Astrocyte (in vitro differentiated cells and primary cell): ENCODE measurements at places on chromosomes 4 and X. TPM values are rescaled to one million over a fixed set of nuclear protein-coding genes. Genes with fewer than 3 reads are reported as not detected.

The RHOXF2B gene
- total RNA-seq, result not detected in 2 replicates

DNA sequence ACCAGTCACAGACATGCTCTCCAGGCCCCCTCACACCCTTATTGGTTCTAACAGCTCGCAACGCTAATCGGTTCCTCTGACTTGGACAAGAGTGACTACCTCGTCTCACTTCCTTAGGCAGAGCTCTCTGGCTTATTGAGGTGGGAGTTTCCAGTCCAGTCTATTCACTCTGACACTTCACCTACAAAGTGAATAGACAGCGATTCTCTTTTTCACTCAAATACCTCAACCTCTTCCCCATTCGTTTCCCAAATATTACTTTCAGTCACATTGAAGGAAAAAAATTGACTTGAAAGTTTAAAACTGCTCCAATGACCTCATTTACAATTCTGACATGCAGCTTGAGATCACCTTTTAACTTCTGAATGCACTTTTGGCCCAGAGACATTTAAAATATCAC, 17.7 kb downstream of the HELT start:
- DNase-seq, result no peak

DNA sequence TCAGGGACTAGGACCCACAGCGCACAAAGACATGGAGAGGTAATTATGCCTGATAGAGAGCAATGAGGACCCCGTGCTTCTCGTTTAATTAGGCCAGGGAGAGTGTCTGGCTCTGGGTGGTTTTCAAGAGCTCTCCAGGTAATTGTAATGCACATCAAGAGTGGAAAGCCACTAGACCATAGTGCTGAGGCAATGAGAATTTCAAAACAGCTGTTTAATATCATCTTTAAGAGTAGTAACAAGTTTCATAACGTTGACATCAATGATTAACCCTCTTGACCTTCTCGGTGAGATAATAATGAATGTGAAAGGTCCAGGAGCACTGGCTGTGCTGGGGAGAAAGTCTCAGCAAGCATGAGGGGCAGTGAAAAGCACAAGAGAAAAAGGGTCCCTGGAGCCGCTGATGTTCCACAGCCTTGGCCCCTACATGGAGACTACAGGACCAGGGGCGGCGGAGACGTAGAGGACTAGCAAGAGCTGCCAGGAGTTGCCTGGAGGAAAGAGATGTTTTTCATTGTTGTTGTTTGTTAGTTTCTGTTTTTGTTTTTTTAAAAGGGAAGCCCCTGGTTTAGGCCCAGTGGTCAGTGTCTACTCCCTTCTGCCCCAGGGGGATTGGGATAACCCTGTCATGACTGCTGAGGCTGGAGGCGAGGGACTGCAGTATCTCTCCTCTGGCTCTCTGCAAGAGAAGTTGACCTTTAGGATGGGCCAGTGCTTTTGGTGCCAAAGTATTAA, 14.8 kb upstream of the CXCR3 start:
- no peak for DNase-seq

The ARHGAP6 gene
- 0.22 and 0.30 TPM in 2 replicates for total RNA-seq

The NDUFA1 gene
- total RNA-seq, result 105 and 109 TPM in 2 replicates

- no peak for DNase-seq
Measured at GRCh38 chrX:53544936-53545335, 110.8 kb upstream of the HSD17B10 start.

GRCh38 chrX:48471504-48471903, 1.4 kb upstream of the SLC38A5 start:
- no peak for DNase-seq

The JAKMIP1 gene
- 0.50 and 0.79 TPM in 2 replicates for total RNA-seq

The SEC24B gene
- total RNA-seq, result 41.5 and 41.9 TPM in 2 replicates

DNA sequence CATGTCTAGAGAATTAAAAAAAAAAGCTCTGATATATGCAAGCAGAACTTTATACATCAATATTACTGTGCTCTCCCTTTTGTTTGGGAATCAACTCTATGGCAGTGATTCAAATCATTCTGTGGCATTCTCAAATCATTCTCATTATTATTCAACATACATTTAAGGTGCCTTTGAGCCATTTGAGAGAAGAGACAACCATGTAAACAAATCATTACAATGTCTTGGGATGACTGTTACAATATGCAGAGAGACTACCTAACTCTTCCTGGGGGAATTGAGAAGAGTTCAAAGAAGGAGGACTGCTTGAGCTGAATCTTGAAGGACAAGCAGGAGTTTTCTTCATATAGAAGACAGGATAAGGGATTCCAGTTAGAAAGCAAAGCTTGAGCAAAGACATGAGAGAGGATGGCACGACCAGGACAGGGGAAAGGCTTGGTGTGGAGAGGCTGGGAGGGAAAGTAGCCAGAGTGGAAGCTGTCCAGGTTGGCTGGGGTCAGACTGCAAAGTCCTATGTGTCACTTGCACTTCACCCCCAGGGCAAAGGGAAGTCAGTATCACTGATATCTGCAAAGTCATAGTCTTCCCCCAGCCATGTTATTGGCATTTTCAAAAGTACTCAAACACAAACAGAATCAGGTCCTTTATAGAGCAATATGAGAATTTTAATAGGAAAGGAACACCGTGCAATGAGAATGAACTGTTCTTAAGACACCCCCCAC, 9.0 kb downstream of the SEC24D start:
- no peak for DNase-seq

The PAGE2B gene
- total RNA-seq, result not detected in 2 replicates

The ADH1B gene
- total RNA-seq, result not detected in 2 replicates

DNA sequence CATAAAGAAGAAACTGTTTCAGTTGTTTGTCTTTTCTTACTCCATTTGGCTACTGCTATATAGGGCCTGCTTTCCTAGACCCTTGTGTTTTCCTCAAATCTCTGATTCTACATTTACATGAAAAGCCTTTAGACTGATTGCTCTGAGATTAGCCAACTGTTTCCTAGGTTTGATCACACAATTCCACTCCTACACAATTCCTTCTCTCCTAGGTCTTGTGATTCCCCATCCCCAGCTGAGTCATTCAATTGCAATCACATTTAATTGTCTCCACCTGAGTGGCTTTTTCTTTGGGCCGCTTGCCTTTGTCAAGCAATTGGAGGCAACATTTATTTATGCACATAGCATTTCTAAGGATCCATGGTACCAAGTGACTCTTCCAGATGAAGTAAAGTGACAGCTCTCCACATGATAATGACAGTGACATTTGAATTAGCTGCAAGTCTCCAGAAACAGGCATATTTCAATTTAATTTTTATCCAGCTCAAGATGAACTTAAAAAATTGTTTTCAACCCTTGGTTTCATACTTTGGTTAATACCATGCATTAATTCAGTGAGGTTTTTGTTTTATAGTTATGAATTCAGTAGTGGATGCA, 35.8 kb downstream of the ATXN3L start:
- DNase-seq, result peak; percentile 90

The PFKFB1 gene
- 0.34 TPM in 1 of 2 replicates, not detected in the other for total RNA-seq

GRCh38 chr4:13103382-13104015, 380.6 kb downstream of the RAB28 start:
- DNase-seq, result no peak

GRCh38 chr4:15368856-15369255, 59.0 kb upstream of the C1QTNF7 start:
- peak; percentile 64 for DNase-seq

GRCh38 chr4:92952897-92953296, 649.1 kb downstream of the GRID2 start:
- no peak for DNase-seq

DNA sequence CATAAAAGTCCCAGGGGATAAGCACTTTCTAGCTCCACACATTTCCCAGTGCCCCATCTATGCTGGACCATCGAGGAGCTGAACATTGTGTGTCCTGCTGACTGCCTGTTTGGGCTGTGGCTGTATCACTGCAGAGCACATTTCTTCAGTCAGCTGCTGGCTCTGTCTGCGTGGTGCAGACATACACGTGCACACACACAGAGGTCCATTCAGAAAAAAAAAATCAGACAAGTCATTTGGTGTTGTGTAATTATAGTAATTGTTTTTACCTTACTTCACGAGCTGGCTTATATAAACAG, 1.1 kb upstream of the PDLIM3 start:
- no peak for DNase-seq

DNA sequence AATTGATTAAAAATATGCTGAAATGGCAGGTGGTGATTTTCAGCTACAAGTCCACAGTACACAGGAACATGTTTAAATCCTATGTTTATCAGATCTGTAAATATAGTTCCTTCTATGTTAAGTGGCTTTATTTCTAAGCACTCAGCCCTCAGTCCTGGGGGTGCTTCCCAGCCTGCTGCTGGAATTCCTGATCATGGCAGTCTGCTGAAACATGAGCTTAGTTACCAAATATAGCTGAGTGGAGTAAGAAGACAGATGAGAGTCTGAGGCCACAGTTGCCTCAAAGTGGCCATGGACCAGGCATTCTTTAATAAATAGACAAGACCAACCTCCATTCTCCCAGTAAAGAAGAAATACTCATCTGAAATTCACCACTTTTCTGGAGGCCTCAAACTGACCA, 17.1 kb upstream of the DDX60 start:
- DNase-seq, result peak; percentile 71

The PRRG3 gene
- 0.17 and 0.18 TPM in 2 replicates for total RNA-seq

DNA sequence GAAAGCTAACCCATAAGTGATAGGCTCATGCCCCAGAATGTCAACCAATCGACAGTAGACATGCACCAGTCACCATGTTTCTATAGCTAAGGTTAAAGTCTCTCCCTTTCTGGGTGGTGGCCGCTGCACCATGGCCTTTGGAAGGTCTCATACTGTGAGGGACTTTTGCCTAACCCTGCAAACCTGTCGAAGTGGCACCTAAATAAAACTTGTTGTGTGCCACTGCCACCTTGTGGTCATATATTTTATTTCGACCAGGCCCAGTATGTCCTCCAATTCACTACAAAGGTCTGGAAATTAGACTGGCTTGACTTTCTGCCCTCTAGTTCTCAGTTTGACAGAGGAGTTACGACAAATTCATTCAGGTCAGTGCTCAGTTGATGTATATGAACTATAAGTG, 163.1 kb downstream of the SMARCA1 start:
- DNase-seq, result peak; percentile 12

DNA sequence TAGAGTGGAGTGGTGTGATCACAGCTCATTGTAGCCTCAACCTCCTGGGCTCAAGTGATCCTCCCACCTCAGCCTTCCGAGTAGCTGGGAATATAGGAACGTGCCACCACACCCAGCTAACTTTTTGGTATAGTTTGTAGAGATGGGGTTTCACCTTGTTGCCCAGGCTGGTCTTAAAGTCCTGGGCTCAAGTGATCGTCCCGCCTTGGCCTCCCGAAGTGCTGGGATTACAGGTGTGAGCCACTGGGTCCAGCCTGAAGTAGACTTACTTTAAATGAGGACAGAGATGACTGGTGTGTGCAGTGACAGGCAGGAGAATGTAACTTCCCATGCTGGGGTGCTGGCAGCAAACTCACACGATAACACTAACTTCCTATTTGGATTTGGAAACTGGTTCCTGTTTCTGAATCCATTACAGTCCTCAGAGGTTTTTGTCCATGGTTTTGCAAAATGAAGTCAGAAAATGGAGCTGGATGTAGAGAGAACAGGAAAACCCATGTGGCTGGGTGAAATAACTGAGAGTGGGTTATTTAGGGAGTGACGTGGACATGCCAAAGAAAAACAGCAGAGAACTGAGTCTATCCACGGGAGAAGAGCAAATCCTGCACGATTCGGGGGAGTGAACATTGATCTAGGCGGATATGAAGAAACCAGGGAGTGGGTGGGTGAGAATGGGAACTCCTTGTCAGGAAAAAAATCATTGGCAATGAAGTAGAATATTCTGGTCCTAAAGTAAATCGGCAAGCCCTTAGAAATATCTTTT, 95.6 kb downstream of the GATB start:
- DNase-seq, result no peak

DNA sequence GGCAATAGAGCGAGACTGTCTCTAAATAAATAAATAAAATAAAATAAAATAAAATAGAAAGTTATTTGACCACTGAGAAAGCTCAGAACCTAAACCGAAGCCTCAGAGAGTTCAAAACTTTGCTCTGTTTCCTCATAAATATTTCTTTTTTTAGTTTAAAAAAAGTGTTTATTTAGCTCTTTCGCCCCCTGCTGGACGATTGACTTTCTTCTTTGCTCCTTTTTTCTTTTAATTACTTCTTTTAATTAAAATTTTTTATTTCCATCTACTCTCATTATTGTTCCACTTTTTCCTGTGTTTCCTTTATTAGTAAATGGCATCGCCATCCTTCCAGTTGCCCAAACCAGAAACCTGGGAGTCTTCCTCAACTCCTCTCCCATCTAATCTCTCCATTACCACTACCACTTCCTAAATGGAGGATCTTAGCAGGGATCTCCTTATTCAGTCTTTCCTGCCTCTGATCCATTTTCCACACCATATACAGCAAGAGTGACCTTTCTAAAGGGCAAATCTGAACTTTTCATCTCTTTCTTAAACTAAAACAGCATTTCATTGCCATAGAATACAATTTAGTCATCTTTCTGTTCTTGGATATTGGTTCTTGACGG, 728 bp upstream of the IL13RA2 start:
- DNase-seq, result no peak

The CCDC149 gene
- 10.2 and 13.8 TPM in 2 replicates for total RNA-seq

- no peak for DNase-seq
Measured at GRCh38 chr4:163618845-163619244, 124.4 kb downstream of the TMA16 start.

- peak; percentile 18 for DNase-seq
Measured at GRCh38 chr4:167906851-167907250, 185.5 kb upstream of the ANXA10 start.
